Calu3 (cell line): ENCODE measurements at places on chromosomes 6 and 20. TPM values are rescaled to one million over a fixed set of nuclear protein-coding genes. Genes with fewer than 3 reads are reported as not detected.
A peak's percentile ranks its signal among the peaks of the same experiment; 100 is the strongest.

Gene TCF21
- not detected in 2 replicates for total RNA-seq

Gene DUSP22
- total RNA-seq, result 14.2 and 14.7 TPM in 2 replicates

Gene HLA-DRB5
- total RNA-seq, result 13.7 and 16.1 TPM in 2 replicates

Gene RNGTT
- 19.4 and 21.2 TPM in 2 replicates for total RNA-seq

Gene FKBP5
- total RNA-seq, result 14.3 and 15.1 TPM in 2 replicates

Gene SGK2
- 45.6 and 46.5 TPM in 2 replicates for total RNA-seq

Gene BACH2
- total RNA-seq, result 5.6 and 7.2 TPM in 2 replicates

Gene EYS
- not detected in 2 replicates for total RNA-seq

Gene CST5
- total RNA-seq, result not detected in 2 replicates

Gene NRSN1
- total RNA-seq, result 0.14 TPM in 1 of 2 replicates, not detected in the other

Gene NKAIN2
- not detected in 2 replicates for total RNA-seq

Gene OR2H1
- total RNA-seq, result not detected in 2 replicates

Gene KAT14
- total RNA-seq, result 3.1 and 4.4 TPM in 2 replicates

Gene ARMH2
- total RNA-seq, result not detected in 2 replicates

DNA sequence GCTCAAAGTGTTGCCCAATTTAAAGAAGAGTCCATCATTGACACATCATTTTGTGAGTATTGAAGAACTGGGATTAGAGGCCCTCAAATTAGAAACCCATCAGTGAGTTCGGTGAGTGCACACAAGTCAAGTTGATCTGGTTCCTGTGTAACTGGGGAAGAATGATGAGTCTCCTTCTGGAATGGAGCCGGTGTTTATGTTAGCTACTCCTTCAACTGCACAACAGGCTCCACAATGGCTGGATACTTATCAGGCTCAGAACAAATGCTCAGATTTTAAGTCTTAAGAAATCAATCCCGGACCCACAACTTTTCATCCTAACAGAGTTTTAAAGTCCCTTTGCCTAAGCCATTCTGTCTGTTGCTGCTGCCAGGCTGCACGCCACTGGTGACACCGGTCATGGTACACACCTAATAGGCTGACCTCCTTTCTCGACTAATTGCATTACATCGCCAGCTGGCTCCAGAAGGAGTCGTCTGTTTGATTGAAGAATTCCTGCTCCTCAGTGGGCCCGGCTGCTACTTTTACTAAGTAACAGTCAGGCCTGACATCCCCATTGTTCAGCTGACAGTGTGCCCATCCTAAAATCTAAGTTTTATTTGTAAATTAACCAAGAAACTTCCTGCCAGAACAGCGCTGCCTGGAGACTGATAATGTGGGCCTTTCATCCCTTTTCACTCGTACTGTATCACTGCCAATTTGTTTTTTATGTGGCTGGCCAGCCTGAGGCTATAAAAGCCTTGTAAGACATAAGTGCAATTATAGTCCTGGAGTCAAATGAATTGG, 130.4 kb downstream of the INSM1 start:
- DNase-seq, result no peak

DNA sequence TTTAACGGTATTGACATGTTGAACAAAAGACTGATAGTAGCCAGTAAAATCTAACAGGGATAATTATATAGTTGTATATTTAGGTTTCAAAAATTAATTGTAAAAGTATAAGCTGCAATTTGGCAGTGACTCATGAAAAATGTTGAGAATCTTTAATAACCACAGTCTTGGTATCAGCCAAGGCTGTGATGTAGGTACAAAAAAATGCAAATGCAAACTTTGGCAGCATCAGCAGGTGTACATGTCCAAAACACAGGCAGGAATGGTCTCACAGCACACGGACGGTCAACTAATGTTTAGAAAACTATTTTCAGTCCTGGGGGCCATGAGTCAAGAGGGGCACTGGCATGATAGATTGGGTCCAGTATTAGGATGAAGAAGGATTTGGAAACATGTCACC, 58.5 kb upstream of the BEND3 start:
- DNase-seq, result no peak

- DNase-seq, result no peak
Measured at GRCh38 chr20:63553933-63554290, at the start of gene FNDC11. TSS of gene FNDC11 (plus strand) at chr20:63554159. CDS start at chr20:63555664, 1,505 bp downstream.

- DNase-seq, result peak; percentile 32
Measured at GRCh38 chr20:62142252-62143080, 728 bp downstream of the PSMA7 start.

DNA sequence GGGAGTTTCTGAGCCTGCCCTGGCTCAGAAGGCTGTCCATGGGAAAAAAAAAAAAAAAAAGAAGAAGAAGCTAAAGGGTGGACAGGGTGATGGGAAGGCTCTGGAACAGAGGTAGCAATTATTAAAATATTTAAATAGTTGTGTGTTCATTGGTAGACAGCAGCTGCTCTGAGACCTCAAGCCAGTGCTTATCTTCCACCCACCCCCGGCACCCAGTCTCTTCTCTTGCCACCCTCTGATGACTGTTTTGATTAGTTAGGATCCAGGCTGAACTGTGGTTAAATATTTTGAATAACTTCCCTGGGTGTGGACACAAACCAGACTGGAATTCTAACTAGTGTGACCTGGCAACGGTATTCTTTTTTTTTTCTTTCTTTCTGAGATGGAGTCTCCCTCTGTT, 16.9 kb upstream of the SRSF3 start:
- peak; percentile 83 for DNase-seq

GRCh38 chr6:17885889-17886576, 101.4 kb downstream of the KIF13A start:
- DNase-seq, result no peak

DNA sequence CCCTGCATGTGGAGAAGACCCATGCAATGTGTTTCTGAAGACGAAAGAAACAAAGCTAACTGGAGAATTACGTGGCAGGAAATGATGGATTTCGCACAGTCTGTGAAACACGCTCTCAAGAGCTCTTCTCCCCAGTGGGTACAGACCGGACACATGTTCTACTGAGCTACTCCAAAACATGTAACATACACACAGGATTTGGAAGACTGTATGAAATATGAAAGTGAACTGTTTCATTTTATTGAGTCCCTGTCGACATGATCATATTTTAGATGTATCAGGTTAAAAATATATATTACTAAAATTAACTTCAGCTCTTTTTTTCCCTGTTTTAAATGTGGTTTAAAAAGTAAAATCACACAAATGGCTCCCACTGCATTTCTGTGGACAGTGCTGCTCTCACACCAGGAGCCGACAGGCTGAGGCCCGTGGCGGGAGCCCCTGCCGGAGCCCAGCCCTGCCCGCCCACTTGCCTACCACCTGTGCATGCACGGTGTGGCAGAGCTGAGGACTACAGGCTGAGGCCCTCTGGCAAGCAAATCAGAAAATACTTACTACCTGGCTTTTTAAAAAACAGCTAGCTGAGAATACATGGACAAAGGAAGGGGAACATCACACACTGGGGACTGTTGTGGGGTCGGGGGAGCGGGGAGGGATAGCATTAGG, 58.9 kb upstream of the NXT1 start:
- no peak for DNase-seq

DNA sequence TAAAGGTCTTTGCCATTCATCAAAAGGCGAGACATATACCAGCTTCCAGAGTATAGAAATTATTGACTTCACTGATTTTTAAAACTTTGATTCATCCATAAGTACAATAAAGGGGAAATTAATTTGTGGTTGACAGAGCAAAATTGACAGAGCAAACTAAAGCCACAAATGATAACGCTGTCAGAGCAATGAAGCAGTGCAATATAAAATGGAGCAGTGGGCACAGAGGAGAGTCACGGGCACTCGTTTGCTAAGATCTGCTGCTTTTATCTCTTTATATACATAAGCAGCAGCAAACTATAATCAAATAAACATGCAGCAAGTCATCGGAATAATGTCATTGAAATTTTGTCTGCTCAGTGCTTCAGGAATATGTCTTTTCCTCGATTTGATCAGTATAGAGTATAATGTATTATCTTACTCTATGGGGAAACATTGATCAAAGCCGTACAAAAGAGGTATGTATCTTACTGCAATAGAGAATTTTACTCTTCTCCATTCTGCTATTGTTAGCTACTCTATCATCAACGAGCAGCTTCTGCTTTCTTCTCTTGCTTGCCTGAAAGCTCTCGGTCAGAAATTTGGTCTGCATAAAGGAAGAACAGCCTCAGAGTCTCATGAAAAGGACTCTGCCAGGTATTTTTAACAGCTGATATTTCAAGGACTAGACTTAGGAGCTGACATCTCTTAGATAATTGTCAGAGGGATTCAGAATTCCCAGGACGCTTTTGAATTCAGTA, 546.0 kb upstream of the ARID1B start:
- DNase-seq, result no peak

- no peak for DNase-seq
Measured at GRCh38 chr6:20167601-20168000, 44.7 kb downstream of the MBOAT1 start.

DNA sequence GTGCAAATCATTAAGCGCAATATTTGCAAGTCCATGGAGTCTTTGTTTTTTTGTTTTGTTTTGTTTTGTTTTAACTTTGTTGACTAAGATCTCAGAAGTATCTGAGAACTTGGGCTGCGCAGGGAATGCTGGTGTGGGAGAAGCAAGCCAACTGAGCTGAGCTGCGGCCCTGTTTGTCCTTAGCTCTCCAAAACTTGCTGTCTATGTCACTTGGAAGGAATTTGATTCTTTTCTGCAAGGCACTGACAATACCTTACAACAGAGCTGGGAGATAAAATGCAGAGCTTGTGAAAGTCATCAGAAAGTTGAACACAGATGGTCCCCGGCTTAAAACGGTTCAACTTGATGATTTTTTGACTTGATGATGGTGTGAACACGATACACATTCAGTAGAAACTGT, 5.4 kb downstream of the SLC22A23 start:
- DNase-seq, result no peak

DNA sequence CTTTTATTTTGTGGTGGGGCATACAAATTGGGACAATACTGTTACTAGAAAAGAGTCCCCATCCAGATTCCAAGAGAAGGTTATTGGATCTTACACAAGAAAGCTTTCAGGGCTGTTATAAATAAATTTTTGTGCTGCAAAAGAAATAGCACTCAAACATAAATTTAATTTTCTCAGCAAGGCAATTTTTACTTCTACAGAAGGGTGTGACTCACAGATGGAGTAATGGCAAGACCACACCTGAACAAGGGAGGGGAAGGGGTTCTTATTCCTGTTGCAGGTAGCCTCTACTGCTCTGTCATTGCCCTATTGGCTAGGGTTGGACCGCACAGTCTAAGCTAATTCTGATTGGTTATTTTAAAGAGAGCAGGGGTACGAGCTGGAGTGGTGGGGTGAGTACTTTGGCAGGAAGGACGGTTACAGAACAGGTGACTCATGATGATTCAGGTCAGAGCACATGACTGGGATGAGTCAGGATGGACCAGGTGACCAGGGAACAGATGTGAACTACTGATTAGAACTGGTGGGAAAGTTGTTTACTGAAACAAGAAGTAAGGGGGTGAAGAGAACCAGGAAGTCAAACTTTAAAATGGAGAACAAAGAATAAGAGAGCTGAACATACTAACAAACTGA, 41.1 kb downstream of the CNR1 start:
- DNase-seq, result no peak

DNA sequence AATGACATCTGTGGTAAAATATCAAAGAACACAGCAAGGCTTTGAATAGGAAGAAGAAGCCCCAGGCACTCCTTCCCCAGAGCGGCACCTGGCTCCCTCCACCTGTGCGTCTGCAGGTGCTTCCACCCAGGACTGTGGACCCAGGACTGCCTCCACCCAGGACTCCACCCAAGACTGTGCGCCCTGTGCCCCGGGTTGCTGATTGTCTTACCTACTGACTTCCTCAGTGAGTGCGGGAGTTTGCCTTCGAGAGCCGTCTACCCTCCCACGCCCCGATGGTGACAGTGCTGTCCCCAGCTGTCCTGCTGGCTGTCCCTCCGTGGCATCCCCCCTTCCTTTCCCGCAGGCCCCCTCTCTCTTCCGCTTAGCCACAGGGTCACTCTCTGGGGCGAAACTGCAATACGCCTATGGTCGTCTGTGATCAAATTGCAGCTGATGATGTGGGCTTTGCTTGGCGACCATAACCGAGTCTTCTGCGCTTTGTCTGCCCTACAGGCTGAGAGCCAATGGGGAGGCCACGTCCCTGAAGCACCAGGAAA, 52.1 kb downstream of the IRF4 start:
- no peak for DNase-seq

GRCh38 chr6:142644866-142645265, 300.1 kb downstream of the HIVEP2 start:
- DNase-seq, result no peak

DNA sequence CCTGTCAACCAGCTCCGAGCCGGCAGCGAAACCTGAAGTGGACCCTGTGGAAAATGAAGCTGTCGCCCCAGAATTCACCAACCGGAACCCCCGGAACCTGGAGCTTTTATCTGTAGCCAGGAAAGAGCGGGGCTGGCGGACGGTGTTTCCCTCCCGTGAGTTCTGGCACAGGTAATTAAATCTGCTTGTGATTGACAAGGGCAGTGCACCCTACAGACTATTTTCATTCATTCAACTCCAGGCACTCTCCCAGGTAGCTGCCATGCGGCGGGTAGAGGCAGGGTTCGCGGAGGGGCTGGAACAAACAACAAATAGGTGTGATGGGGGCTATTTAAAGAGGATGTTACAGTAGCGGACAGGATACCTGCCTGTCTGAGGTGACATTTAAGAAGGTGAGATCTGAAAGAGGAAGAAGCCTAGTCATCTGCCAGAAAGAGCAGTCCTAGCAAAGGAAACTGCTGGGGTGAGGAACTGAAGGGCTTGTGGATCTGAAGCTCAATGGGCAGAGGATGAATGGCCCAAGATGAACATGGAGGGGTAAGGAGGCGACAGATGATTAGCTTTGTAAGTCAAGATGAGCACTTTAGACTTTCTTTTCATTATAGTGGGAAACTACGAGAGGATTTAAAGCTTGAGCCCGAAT, 810 bp downstream of the MRPL18 start:
- peak; percentile 9 for DNase-seq

DNA sequence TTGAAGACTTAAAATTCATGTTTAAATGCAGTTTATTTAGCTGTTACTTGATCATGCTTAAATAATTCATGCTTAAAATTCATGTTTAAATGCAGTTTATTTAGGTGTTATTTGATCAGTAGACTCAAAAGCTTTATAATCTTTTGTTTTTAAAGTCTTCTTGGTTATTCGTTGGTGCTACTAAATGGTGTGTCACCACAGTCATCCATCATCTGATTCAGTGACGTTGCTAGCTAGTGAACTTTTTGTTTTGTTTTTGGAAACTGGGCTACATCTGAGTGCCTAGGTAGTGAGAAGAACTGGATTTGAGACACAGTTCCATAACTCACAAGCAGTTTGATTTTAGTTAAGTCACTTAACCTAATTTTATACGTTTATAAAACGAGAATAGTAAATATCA, 20.9 kb downstream of the SCAF8 start:
- no peak for DNase-seq

GRCh38 chr6:159059141-159059540, 14.3 kb upstream of the TAGAP start:
- no peak for DNase-seq

GRCh38 chr20:24490598-24490997, 21.2 kb downstream of the SYNDIG1 start:
- DNase-seq, result no peak

DNA sequence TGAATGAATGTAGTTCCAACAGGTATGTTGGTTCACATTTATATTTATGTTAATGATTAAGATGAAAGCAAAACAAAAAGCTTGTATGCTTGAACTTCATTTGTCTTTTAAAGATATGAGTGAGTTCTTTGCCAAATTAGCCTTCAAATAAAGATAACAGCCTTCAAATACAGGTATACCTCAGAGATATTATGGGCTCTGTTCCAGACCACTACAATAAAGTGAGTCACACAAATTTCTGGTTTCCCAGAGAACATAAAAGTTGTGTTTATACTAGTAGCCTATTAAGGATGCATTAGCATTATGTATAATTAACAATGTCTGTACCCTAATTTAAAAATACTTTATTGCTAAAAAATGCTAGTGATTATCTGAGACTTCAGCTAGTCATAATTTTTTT, 245.3 kb upstream of the MAN1A1 start:
- DNase-seq, result peak; percentile 4

- DNase-seq, result no peak
Measured at GRCh38 chr6:168414336-168415097, 26.5 kb upstream of the SMOC2 start.
